ENCODE measurements at places on chromosomes 4 and X. TPM values are rescaled to one million over a fixed set of nuclear protein-coding genes. Genes with fewer than 3 reads are reported as not detected.

TBC1D9 gene
- polyA plus RNA-seq, result 8.1 TPM

DNA sequence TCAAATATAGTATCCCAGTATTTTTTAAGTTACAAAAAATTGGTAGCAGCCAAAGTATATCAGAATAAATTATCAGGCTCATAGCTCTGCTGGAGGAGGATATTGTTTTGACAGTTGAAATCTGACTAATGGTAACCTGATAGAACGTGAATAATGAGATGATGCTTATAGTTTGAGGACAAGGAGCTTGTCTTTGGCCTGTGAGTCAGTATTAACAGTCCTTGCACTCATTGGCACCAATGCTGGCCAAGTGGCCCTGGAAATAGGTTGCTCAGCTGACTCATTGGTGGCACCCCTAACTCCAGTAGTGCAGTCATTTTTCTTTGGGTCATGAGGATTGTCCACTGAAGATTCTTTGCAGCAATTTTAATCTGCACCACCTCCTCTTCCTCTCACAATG lies 203.3 kb upstream of the JADE1 start:
- DNase-seq, result no peak

DNA sequence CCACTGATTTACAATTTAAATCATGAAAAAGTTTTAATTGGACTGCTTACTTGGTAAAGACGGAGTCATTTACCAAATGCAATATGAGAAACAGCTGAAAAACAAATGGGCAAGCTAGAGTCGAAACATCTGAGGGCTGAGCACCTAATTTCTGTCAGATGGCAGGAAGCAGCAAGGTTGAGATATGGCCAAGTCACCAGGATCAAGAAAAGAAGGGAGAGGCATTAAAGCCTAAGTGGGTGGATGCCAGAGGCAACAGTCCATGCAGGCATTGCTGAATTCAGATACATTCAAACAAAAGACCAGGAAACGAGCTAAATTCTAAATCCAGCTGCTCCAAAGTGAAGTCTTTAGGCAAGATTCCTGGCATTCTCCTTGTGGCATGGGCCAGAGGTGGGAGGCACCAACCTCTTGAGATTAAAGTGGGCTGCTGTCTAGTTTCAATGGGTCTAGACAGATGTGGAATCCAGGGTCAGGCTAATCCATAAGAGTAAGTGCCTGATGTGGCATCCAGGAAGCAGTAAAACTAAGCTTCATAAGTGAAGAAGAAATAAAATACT lies 8.0 kb upstream of the ARSJ start:
- DNase-seq, result no peak

- peak; percentile 74 for DNase-seq
Observed at GRCh38 chrX:10633722-10634121, 13.3 kb upstream of the MID1 start.

CENPVL2 gene
- polyA plus RNA-seq, result not detected

DNA sequence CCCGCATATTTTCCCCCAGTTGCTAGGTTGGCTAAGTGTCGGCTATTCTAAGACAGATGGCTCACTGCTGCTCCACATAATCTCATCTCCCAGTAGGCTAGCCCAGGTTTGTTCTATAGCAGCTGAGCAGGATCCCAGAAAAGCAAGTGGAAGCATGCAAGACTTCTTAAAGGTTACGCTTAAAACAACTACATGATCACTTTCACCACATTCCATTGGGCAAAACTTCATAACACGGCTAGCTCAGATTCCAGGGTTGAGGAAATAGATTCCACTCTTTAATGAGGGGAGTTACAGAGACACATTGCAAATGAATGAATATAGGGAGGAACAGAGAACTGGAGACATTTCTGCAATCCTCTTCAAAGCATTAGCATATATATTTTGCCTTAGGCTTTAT lies 12.9 kb upstream of the RAB33B start:
- DNase-seq, result no peak

SMIM14 gene
- 43.5 TPM for polyA plus RNA-seq

KLKB1 gene
- polyA plus RNA-seq, result 0.60 TPM

DNA sequence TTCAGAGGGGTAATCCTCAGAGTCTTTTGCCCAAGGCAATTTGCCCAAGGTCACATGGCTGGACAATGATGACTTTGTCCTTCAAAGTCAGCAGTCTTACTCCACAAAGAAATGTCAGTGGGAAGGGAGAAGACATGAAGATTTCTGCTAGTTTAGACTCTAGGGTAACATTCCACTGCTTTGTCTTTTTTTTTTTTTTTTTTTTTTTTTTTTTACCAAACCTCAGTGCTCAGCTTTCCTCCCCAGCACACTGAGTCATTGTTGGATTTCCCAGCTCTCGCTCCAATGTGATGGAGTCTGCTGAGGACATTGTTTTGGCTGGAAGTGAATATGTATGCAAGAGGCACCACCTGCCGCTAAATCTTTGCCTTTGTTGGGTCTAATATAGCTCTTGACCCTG lies 7.2 kb upstream of the C1QTNF7 start:
- DNase-seq, result no peak

GPR82 gene
- 0.57 TPM for polyA plus RNA-seq

GRCh38 chrX:56726605-56727004 lies 2.4 kb upstream of the NBDY start:
- DNase-seq, result no peak

LUZP4 gene
- not detected for polyA plus RNA-seq

Data from sigmoid colon (tissue), 7 donors.